ENCODE measurements at places on chromosomes 1 and 21.

DNA sequence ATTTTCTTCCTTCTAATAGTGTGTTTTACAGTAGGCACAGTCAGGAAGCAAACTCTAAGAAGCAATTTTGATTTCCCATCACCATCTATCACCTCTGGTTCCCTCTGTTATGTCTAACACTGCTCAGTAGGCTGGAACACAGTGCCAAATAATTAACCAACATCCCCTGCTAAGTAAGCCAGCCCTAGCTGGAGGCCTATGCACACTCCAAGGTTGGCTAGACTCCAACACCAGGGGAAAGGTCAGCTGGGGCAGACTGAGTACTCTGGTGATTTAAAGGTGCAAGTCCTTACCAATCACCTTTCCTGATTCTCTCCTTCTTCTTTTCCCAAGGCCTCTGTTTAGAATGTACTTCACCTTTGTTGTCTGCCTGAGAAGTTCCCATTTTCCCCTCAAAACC, 46.5 kb upstream of the BEND5 start:
- peak; percentile 78 for DNase-seq

GRCh38 chr1:25817840-25818501, 1.8 kb upstream of the MTFR1L start:
- peak; percentile 23 for DNase-seq

DNA sequence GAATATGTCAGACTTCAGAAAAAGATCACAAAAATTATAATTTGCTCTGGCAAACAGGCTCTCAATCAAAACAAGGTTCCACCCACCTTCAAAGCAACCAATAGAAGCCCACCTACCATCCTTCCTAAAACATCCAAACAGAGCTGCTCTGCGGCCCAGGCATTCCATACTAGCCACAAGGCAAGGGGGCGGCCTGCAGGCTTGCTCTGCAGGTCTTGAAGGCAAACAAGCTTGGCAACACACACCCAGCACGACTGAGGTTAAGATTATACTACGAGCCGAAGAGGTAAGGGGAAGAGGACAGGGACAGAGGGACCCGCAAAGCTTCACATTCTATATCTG, 207.3 kb downstream of the SLC45A1 start:
- DNase-seq, result no peak

- DNase-seq, result peak; percentile 38
Measured at GRCh38 chr1:60068393-60069045, 5.1 kb downstream of the C1orf87 start.

- DNase-seq, result no peak
Measured at GRCh38 chr1:46621930-46622329, 5.3 kb upstream of the MOB3C start.

GRCh38 chr1:187883356-187883755, 1054.6 kb downstream of the PLA2G4A start:
- no peak for DNase-seq

GRCh38 chr1:36093226-36093625, 4.5 kb downstream of the ADPRS start:
- no peak for DNase-seq

DNA sequence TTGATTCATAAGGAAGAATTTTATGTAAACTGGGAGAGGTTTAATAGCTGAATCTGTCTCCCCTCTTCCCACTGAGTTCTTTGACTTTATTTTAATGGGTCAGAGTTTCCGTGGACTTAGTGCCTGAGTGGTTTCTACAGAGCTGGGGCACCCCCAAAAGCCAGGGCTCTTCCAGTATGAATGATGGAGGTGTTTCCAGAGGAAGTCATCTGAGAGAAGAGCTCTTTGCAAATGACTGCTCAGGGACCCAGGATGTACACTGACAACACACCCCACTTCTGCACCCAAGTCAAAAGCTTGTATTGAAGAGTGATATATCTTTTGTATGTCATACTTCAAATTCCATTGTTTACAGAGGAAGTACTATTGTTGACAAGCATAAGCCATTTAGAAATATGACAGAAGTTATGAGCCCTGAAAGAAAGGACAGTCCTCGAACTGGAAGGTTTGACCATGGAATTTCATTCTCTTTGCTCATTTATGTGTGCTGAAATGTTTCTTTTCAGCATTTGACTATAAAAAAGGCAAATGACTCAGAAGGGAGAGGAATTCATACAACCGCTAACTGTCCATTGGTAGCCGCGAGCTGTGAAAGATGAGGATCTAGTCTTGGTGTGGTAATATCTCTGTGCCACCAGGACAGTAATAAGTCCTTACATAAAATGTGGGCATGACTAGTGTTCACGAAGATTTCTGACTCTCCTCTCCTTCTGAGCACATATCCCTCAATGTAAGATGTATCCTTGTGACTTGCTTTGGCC, 25.4 kb upstream of the LMX1A start:
- DNase-seq, result no peak

- no peak for DNase-seq
Measured at GRCh38 chr21:43794311-43794710, 4.9 kb downstream of the RRP1 start.

DNA sequence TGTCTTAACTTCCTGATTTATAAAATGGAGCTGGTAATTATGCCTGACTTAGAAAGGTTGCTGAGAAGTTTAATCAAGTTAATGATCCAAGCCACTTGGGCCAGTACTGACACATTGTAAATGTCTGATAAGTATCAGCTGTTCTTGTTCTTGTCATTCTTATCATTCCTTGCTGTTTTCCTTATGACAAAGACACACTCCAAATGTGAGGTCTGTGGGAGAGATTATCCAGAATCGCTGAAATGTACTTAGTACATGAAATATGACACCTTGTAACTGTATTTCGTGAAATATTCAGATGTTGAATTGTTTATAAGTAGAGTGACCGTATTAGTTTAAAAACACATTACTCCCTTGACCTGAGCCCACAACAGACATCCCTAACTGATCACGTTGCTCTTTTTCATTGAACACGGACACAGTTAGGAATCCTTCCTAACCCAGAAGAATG, 6.1 kb downstream of the AADACL4 start:
- no peak for DNase-seq

GRCh38 chr1:185987611-185988321, 253.6 kb downstream of the HMCN1 start:
- no peak for DNase-seq

DNA sequence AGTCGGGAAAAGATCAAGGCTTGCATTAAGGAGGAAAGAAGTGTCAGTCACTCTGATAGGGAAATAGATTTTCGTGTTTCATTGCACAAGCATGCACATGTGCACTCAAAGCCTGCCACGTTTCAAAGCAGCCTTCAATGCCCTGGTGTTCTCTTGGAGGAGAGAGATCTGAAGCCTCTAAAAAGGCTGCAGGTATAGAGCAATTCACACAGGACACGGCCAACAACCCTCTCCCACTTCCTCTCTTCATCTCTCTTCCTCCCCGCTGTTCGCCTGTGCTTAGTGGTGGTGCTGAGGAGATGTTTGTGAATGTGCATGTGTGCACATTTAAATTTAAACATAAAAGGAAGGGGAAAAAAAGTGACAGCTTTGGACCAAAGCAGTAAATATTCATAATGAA, 117.7 kb downstream of the NUF2 start:
- no peak for DNase-seq

DNA sequence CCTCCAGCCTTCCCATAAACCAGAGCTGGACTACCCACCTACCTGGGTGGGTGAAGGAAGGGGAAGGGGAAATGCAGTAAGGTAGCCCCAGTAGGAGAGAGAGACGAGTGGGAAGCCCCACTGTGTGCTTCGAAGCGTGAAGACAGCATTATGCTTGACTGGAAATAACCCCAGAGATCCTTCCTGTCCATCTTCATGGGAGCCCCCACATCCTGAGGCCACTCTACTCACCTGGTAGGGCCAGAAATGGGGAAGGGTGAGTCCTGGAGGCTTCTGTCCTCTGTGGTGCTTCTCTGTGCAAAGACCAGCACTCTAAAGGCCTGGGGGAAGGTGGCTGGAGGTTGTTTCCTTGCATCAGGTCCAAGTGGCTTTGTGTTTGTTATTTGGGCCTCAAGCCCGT, 10.0 kb upstream of the RASSF5 start:
- DNase-seq, result no peak

GRCh38 chr1:186738926-186739325, 58.7 kb upstream of the PTGS2 start:
- no peak for DNase-seq

DNA sequence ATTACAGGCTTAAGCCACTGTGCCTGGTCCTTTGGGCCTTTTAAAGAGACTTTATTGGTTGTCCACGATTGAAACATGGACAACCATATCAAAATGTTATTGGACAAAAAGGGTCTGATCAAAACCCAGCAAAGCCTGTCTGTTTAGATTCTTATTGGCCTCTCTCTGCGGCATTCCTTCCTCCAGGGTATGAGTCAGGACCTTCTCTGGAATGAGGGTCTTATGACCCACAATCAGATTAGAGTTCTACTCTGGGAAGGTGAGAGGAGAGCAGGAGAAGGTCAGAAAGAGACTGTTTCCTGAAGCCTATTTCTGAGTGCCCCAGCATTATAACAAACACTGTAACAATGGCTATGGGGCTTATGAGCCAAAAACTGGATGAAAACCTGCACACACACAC, 7.9 kb downstream of the LURAP1 start:
- DNase-seq, result no peak

DNA sequence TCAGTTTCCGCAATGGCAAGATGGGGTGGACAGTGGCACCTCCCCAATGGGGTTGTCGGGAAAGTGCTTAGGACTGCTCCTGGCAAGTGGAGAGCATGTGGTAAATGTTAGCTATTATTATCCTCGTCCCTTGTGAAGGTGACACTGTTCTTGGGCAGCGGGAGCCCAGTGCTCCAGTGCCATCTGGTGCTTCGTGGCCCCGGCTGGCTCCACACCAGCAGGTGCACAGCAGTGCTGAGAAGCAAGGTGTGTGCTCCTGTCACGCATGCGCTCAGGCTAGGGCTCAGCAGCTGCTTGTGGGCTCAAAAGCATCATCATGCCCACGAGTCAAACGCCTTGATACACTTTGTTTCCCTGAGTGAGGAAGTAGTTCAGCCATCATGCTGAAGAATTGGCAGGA, 24.9 kb upstream of the KCNC4 start:
- DNase-seq, result peak; percentile 97
